ENCODE measurements at places on chromosomes 6 and 20.

DNA sequence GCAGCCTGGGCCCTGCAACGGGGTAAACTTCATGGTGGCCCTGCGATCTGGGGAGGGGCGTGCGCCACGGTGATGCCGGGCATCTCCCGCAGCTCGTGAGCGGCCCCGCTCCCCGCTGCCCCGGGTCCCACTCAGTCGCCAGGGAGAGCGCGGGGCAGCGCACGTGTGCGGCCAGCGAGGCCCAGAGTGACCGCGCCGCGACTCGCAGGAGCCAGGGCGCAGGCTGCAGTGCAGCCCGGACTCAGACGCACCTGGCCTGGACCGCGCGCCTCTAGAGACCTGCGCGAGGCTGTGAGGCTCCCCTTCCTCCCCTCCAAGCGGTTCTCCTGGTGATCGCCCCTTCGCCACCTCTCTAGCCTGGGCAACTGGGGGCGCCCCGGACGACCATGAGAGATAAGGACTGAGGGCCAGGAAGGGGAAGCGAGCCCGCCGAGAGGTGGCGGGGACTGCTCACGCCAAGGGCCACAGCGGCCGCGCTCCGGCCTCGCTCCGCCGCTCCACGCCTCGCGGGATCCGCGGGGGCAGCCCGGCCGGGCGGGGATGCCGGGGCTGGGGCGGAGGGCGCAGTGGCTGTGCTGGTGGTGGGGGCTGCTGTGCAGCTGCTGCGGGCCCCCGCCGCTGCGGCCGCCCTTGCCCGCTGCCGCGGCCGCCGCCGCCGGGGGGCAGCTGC lies 652 bp downstream of the BMP6 start:
- DNase-seq: no peak

DNA sequence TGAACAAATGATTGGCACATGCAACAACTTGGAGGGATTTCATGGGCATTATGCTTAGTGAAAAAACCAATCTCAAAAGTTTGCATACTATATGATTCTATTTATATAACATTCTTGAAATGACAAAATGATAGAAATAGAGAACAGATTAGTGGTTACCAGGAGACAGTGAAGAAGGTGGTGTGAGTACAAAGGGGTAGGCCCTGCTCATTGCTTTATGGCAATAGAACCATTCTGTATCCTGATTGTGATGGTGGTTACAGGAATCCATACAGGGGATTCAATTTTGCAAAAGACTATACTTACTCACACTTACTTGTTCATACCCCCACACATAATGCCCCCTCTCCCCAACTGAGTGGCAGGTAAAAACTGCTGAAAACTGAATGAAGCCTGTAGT lies 30.2 kb upstream of the LAMA4 start:
- no peak for DNase-seq

DNA sequence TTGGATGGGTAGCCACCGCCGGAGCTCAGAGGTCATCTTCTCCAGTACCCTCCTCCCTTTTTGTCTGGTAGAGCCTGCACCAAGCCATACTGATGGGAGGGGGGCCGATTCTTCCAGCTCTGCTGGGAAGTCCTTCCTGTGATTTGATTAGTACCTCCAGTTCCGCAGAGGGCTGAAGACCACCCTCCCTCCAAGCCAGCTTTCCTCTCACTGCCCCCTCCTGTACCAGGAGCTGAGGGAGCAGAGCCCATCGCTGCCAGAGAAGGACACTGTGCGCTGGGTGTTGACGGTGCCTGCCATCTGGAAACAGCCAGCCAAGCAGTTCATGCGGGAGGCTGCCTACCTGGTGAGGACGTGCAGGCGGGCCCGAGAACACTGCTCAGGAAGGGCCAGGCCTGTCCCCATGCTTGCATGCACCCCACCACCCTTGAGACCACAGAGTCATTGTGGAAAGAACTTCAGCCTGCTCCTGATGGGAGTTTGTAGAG lies 13.2 kb downstream of the HSPA12B start:
- no peak for DNase-seq

- no peak for DNase-seq
These were observed 467.1 kb upstream of the HSF2 start for GRCh38 chr6:121932076-121932991.

DNA sequence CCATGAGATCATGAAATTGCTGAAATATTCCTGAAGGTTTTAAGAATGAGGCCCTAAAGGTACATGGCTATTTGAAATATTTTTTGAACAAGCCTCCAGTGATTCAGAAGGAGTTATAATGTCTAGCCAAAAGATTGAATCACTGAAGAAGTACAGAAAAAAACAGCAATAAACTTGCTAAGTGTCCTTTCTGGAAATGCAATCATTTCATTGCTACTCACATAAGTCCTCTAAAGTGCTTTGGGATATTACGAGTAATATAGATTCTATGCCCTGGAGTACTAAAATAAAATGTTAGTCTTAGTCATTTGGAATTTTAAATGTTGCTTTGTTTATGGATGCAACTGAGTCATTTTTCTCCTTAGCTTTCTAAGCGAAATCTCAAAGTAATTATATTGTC lies 32.7 kb downstream of the CENPW start:
- no peak for DNase-seq

DNA sequence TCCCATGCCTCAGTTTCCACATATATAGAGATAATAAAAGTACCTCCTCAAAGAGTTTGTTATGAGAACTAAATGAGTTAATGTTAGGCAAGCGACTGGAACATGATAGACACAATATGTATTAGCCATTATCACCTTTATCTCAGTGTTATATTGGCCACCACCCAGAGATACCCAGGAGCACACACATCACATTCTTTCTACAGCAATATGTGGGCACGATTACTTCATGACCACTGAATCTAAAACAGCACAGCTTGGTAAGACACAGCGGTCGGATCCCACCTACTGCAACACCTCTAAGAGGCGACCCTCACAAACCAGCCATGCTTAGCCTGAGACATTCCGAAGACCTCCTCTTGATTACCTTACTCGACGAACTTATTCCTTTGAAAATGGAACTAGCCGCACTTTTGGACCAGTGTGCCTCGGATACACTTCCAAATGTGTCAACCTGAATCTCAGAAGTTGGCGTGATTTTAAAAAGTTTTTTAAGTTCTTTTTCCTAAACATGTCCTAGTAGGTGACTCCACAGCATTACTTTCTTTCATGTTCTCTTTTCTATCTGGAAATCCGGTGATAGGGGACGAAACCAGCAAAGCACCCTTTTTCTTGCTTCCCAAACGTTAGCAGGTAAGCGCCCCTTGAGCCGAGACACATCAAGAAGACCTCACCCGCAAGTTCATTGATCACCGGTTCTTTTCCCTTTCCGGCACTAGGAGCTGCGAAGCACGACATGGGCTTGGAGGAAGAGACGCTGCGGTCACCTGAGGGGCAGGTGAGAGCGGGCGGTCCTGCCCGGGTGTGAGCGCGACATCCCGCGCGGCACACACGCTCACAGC lies 923 bp downstream of the GMDS start:
- DNase-seq: no peak

DNA sequence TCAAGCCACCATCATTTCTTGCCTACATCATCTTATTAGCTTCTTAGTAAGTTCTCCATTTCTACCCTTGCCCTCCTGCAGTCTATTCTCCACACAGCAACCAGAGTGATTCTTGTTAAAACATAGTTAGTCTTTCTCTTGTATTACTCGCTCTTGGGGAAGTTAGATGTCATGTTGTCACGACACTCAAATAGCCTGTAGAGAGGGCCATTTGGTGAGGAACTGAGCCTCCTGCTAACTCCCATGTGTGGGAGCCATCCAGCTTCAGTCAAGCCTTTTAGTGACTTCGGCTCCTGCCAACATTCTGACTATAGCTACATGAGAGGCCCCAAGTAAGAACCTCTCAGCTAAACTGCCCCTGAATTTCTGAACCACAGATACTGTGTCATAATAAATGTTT lies 395.4 kb downstream of the CDC5L start:
- DNase-seq: no peak

- no peak for DNase-seq
These were observed 370.3 kb upstream of the JARID2 start for GRCh38 chr6:14875481-14876063.

- no peak for DNase-seq
These were observed 278 bp downstream of the UST start for GRCh38 chr6:148747145-148747470.

- no peak for DNase-seq
These were observed 159.1 kb downstream of the TFAP2C start for GRCh38 chr20:56788041-56788670.

GRCh38 chr20:17963114-17963897 lies 5.3 kb downstream of the SNX5 start:
- no peak for DNase-seq

- DNase-seq: no peak
These were observed 1.9 kb downstream of the TMEM30A start for GRCh38 chr6:75282706-75283105.

DNA sequence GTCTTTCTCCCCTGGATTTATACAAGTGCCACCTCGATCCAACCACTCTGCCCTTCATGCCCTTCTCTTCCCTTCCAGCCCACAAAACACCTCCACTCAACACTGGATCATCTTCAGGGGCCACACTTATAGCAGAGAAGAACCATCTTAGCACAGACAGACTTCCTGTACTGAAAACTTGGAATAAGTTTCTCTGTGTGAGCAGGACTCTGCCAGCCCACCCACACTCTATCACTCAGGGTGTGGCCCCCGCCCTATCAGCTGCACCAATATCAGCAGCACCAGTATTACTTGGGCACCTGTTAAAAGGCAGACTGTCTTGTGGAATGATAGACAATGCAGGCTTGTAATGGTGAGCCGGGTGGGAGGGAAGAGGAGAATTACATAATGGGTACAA lies 86.7 kb downstream of the SCML4 start:
- DNase-seq: no peak

GRCh38 chr6:154928325-154928922 lies 66.7 kb upstream of the TIAM2 start:
- DNase-seq: peak; percentile 46

DNA sequence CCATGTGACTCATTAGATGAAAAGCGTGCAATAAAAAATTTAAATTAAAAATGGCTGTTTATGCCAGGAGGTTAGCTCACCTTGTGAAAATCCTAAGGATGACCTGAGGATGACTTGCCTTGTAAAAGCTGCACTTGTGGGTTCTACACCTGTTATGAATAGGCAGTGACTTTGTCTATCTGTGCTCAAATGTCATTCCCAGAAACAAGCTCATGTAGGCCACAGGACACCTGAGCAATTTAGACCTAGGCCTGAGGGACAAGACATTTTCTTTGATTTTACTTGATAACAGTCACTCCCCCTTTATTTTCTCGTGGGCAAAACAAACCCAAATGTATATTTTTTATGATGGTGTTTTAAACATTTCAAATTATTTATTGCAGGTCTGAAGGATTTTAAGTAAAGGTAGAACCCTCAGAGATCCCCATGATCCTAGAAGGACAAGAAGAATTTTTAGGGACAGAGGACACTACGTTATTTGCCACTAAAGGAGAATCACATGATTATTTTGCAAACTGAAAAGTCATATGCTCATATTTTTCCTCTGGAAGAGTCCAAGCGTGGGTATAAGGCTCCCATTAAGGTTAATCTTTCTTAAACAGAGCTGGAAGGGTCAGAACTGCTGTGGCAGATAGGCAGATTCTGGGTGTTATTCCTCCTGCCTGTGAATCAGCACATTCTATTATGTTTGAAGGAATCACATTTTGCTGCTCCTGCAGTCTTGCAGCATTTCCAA lies 277.5 kb upstream of the MAN1A1 start:
- no peak for DNase-seq

DNA sequence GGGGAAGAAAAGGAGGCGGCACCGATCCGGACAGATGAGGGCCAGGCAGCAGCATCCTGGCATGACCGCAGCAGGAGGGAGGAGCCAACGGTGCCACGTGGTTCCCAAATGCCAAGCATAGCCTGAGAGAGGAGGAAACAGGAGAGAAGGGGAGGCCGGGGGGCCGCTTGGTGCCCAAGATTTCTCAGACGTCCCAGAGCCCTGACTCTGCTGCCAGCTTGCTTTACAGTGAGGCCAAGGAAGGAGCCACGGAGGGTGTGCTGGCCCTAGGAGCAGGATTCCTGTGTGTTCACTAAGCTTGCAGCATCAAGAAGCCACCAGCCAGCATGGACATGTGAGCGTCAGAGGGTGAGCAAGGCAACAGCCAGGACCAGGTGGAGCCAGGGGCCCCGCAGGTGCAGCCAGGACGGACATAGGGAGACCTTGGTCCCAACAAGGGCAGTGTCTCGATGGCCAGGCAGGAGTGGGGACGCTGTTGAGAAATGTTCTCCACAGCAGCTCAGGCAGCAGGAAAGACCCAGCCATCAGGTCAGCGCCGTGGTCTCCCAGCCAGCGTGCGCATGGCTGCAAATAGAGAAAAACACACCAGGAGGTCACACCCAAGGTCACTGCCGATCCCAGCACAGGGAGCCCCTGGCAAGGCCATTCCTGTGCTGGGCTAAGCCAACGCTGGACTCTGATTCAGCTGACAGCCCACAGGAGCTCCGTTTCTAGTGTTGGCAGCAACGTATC lies 143.7 kb downstream of the DLL1 start:
- no peak for DNase-seq

Data from T-helper 9 cell (primary cell).